ENCODE measurements at places on chromosomes 4 and X.
A peak's percentile ranks its signal among the peaks of the same experiment; 100 is the strongest.

GRCh38 chr4:48668254-48669017, 111.6 kb downstream of the FRYL start:
- no peak for DNase-seq

GRCh38 chrX:134624046-134624430, 34.2 kb downstream of the PLAC1 start:
- DNase-seq, result no peak

- DNase-seq, result no peak
Measured at GRCh38 chr4:66927937-66928336, 617.4 kb downstream of the CENPC start.

- DNase-seq, result no peak
Measured at GRCh38 chr4:24322511-24322910, 261.8 kb downstream of the DHX15 start.

DNA sequence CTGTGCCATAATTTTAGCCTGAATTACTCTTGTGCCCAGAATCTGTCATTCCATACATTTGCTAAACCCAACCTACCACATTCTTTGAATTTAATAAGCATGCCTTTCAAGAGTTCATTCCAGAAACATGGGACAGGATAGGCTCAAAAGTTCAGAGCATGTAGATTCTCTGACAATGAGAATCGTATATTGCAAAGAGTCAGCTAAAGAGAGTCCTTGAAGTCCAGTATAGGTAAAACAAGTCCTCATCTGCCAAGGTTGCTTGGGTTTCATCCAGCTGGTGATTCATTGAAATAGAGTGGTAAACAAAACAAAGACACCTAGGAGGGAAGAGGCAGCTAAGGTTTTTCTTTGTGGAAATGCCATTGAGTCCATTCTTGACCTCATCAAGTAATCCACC, 249.3 kb upstream of the DIPK2B start:
- DNase-seq, result no peak

DNA sequence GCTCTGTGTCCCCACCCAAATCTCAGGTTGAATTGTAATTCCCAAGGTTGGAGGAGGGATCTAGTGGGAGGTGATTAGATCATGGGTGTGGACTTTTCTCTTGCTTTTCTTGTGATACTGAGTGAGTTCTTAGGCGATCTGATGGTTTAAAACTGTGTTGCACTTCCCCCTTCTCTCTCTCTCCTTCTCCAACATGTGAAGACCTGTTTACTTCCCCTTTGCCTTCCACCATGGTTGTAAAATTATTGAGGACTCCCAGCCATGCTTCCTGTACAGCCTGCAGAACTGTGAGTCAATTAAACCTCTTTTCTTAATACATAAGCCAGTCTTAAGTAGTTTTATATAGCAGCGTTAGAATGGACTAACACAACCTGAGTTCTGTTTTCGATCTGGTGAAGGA, 738.2 kb downstream of the ARAP2 start:
- no peak for DNase-seq

GRCh38 chrX:666762-667720, 36.5 kb downstream of the SHOX start:
- no peak for DNase-seq

DNA sequence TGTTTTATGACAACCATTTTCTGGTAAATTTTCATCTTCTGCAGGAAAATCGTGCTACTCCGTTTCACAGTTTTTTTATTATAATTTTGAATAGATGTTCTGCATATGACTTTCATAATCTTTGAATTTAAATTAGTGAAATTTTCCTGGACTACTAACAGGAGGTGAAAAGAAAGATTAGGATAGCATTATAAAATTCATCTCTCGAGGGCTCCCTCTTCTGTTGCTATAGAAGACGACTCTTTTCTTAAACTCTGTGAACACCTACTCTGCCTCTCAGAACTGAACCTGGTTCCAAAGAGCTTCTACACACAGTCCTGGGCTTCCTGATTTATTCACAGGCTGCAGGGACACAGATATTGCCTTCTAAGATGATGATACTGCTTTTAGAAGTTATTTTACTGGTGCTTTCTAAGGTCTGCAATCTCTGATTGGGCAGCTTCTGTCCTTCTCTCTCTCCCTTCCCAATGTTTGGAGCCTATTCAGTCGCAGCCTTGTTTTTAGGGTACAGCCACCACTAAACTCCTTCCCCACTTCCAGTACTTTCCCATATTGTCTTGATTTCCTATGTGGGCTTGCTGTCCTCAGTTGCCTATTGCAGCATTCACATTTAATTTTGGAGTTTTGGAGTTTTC, 10.1 kb upstream of the SAP30 start:
- no peak for DNase-seq

- no peak for DNase-seq
Measured at GRCh38 chr4:139247700-139248238, 32.3 kb downstream of the MGARP start.

GRCh38 chrX:110284159-110284558, 33.7 kb downstream of the AMMECR1 start:
- no peak for DNase-seq

DNA sequence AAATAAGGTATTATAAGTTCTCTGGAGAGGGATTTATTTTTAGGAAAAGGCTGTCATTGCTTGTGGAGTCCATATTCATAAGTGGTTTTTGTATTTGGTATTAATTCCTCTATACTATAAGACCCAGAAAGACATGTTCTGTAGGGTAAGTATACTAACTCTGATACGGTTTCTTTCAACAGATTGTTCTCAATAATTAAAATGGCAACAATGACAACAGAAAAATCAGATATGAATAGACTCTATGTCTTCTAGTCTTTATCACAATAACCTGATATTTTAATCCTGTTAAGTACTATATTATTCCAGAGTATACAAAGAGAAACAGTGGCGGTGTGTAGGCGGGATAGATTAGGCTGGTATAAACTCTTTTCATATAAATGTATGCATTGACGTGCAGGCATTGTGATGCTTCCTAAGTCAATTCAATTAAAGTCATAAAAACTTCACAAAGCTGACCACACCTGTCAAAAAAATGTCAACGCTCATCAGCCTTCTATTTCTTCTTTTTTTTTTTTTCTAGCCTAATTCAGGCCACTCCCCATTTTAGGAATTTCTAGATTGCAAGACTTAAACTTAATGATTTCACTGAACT, 150.4 kb downstream of the TRIML1 start:
- DNase-seq, result no peak

DNA sequence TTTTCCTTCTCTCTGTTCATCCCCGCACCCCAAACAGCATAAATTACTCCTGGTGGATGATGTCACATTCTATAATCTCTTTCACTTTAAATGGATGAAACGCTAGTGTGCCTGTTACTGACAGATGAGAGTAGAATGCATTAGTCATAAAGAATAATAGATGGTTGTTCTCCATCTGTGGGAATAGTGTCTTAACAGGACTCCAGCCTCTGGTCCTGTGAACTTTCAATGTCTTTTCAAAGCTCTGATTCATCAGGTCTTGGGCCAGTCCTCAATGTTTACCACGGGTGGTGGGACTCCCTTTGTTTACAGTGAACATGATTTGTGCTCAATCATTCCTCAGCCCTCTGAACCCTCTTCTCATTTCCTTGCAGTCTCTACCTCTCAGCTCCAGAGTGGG, 182.6 kb downstream of the GABRB1 start:
- DNase-seq, result no peak

DNA sequence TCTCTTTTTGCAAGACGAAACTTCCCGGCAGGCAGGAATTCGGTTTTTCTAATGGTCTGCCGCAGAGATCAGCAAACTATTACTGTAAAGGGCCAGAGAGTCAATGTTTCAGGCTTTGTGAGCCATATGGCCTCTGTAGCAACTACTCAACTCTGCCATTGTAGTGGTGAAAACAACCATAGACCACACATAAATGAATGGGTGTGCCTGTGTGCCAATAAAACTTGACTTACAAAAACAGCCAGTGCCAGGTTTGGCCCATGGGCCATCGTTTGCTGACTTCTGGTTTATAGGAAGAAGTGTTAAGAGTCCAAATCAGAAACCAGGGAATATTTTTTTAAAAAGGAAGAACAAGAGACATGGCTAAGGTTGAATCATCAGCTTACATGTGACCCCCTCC, 163.0 kb downstream of the SH3KBP1 start:
- no peak for DNase-seq

- peak; percentile 64 for DNase-seq
Measured at GRCh38 chrX:50204364-50204899, at the start of gene CCNB3. CCNB3 (plus strand) TSS chrX:50204765; CDS start chrX:50285164, 80,399 bp downstream.

DNA sequence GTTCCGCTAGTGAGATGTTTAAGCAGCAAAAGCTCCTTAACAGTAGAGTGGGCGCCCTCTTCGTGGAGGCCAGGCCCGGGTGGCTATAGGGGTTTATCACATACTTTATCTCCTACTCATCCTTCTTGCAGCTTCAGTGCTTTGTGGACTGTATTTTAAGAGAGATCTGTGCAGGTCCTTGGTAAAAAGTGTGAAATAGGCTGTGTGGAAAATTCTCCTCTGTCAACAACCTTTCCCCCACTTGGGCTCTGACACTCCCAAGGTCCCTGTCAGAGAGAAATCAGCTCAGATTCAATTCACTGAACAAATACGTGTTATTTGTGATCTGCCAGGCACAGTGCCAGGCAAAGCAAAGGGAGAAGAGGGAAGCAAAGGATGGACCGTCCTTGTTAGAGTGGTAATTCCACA, 214.3 kb upstream of the PPARGC1A start:
- DNase-seq, result no peak

DNA sequence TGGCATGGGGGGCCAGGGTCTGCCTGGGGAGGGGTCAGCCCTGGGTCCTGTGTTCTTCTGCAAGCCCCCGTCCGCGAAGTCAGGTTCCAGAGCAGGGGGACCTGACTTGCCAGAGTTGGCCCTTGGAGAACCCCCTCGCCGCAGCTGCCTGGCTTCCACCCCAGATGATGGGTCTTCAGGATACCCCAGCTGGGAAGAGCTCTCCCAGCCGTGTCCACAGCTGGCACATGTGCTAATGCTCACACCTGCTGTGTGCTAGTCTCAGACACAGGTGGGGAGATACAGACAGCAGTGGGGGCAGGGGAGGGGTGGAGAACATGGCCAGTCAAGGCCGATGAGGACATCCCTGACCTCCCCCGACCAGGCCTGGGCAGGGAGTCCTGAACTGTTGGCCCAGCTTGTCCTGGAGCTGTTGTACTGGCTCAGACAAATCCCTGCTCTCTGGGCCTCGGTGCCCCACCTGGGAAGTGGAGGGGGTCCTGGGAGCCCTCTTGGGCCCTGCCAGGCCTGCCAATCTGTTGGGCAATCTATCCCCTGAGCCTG, 3.5 kb downstream of the ADRA2C start:
- no peak for DNase-seq

GRCh38 chrX:55451141-55451540, 786 bp upstream of the MAGEH1 start:
- no peak for DNase-seq

Measured in stimulated activated naive CD4-positive, alpha-beta T cell treated with Interleukin-2 at 50 U/mL for 16 hours (primary cell).